ENCODE measurements at places on chromosomes 11 and 22.

DNA sequence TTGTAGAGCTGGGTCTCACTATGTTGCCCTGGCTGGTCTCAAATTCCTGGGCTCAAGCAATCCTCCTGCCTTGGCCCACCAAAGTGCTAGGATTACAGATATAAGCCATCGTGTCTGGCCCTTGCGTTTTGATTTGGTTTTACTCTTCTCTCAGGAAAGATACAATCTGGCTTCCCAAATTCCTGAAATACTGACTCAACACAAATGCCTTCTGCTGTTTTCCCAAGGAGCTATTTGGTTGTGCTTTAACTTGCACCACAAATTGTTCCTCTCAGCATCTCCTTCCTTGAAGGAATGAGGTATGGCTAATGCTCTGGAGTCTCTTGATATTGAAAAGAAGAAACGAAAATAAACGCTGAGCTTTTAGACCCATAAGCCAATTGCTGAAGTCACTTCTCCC is 110.0 kb upstream of the PAX6 start:
- no peak for DNase-seq

DNA sequence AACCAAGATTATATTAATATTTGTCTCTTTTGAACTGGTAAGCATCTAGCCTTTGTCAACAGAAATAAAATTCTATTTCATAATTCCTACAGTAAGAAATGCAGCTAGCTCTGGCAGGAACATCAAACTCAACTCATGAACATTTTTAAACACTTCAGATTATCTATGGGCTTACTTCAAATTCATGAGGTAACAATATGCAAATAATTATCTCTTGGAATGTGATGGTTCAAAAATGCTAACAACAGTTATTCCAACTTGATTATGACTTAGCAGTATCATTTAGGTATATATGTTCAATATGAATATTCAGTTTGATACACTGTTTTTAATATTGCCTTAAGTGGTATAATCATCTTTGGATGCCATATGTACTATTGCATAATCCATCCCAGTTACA is 1103.5 kb upstream of the CCDC90B start:
- DNase-seq: no peak

DNA sequence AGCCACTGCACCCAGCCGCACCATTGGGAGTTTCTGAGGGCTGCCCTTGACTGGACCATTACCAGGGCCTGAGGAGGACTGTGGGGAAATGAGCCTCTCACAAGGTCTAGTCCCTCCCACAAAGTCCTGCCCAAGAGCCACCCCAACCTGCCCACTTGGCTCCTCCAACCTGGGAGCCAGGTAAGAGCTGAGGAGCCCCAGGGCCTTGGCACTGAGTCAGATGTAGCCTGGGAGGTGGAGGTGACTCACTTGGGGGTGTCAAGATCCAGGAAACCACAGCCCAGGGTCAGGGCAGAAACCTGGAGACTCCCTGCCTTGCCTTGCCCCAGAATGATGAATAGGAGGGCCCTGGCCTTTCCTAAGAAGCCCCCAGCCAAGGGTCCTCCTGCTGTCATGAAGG is 25.8 kb upstream of the P2RY2 start:
- DNase-seq: no peak

- DNase-seq: no peak
Observed at GRCh38 chr11:60864856-60865513, 2.4 kb upstream of the ZP1 start.

- DNase-seq: no peak
Observed at GRCh38 chr22:23248583-23248982, 68.3 kb downstream of the BCR start.
